Psoas muscle (tissue), 8 donors: ENCODE measurements at places on chromosomes 5 and 9.
A peak's percentile ranks its signal among the peaks of the same experiment; 100 is the strongest.

- no peak overlapping the region for H3K4me3 ChIP-seq
- H3K27me3 ChIP-seq, result no peaks in the 10 kb centered on the region
- H3K4me1 ChIP-seq, result no peaks in the 10 kb centered on the region
- DNase-seq, result no peak
Measured at GRCh38 chr9:3271581-3271980, 254.2 kb downstream of the RFX3 start.

DNA sequence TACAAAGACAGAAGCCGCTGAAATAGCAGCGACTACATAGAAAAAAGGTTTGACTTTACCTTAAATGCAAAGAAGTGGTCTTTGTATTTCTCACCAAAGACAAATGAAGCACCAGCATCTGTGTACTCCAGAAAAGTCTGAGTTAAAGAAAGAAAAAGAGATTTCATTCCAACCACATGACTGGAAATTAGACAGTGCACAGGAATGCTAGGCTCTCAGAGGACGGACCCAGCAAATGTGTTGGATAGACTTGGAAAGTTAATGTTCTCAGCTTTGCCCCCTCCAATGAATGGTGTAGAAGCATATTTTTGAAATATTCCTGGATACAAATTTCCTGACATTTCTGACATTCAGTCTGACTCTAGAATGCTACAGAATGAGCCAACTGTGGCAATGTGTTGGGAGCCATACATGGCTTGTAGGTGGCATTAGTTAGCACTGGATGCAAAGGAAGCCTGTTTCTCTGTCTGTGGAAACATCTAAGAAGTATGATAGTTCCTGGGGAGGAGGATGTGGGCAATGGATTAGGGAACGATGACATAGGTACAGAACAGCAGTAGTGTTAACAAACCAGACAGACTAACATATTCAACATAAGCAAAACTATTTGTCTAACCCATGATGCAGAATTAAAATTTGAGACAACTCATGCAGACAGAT is 43.3 kb downstream of the SLC28A3 start:
- H3K27me3 ChIP-seq, result no peaks in the 10 kb centered on the region
- H3K36me3 ChIP-seq, result no peaks in the 10 kb centered on the region
- H3K27ac ChIP-seq, result no peak overlapping the region
- H3K4me3 ChIP-seq, result no peak overlapping the region
- no peaks in the 10 kb centered on the region for H3K4me1 ChIP-seq
- DNase-seq, result no peak

- no peak for DNase-seq
- no peaks in the 10 kb centered on the region for H3K4me1 ChIP-seq
- no peak overlapping the region for H3K27ac ChIP-seq
- no peaks in the 10 kb centered on the region for H3K36me3 ChIP-seq
Measured at GRCh38 chr5:40080191-40080590, 599.5 kb upstream of the PTGER4 start.

DNA sequence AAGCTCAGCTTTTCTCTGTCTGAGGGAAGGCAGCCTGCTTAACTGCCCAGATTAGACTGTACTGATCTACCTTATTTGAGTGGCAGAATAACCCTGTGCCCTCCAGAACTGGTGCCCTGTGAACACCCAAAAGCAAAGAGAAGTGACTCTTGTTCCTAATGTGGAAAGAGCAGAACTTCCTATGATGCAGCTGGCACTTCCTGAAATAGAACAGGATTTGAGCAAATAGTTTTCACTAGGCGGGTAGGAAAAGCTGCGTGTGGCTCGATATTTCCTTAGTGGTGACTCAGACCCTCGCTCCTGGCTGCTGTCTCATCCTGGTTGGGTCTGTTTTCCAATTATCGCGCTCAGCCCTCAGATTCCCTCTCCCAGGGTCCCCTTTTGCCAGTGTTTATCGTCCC is 89.9 kb downstream of the SH3TC2 start:
- no peaks in the 10 kb centered on the region for H3K36me3 ChIP-seq
- peak overlapping the region; percentile 28 for H3K4me3 ChIP-seq
- H3K27me3 ChIP-seq, result no peaks in the 10 kb centered on the region

DNA sequence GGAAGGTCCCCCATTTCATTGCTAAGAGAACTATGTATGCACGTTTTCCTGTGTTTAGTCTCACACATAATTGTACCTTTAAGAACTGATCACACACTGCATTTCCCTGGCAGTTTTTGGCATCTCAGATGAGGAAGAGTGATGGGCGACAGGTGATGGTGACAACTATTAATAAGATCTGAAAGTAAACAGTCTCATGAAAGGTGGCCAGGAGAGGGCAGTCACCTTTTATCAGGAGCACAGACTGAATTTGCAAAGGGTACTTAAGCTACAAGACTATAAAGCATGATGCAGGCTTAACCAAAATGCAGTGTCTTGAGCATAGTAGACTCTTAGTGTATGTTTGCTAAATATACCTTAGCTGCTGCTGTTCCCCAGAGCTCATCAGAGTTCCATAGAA is 91.5 kb downstream of the GHR start:
- no peak for DNase-seq
- no peaks in the 10 kb centered on the region for H3K36me3 ChIP-seq
- H3K27me3 ChIP-seq, result no peaks in the 10 kb centered on the region
- H3K4me1 ChIP-seq, result peaks cover 61% of the 10 kb centered on the region

GRCh38 chr5:171931163-171931562 is 75.3 kb downstream of the FBXW11 start:
- H3K27ac ChIP-seq, result no peak overlapping the region
- H3K4me3 ChIP-seq, result no peak overlapping the region
- no peaks in the 10 kb centered on the region for H3K36me3 ChIP-seq

DNA sequence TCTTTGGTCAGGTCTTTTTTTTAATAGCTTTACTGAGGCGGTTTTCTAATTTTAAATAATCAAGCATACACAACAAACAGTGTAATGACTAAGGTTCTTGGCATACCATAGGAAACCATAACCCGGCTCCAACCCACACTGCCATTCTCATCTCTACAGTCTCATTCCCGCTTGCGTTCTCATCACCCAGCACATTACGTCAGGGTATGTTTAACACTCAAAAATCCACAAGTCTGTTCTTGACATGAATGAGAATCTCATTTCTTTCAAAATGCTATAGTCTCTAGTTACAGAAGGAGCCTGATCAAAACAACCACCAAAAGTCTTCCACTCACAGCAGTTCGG is 505 bp downstream of the C5orf34 start:
- no peaks in the 10 kb centered on the region for H3K36me3 ChIP-seq
- no peaks in the 10 kb centered on the region for H3K27me3 ChIP-seq
- DNase-seq, result no peak
- H3K4me1 ChIP-seq, result peaks cover 10% of the 10 kb centered on the region
- H3K4me3 ChIP-seq, result peak overlapping the region; percentile 68

DNA sequence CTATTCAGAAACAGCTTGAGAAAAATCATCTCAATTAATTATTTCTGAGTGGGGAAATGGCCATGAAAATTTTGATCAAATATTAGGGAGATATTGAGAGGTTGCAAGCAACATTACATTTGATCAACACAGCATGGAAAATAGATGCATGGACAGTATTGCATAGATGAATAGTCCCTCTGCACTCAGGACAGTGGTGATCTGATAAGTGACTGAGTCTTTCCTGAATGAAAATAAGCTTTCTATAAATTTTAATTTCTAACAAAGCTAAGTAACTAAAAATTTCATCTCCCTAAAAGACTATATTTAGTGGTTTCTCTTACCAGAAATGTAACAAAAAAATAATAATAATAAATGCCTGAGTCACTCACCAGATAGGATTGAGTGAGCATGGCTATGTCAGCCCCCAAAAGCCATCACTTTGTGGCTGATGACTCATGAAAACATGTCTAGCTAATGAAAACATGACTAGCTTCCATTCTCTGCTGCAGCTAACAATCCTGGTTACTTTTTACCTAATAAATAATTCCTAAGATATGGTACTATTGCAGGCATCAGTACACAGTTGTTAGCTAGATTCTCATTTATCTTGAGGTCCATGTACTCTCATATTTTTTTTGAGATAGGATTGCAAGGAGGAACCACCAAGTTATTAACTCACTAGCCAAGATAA is 1294.8 kb upstream of the ACO1 start:
- H3K4me1 ChIP-seq, result no peaks in the 10 kb centered on the region
- H3K36me3 ChIP-seq, result no peaks in the 10 kb centered on the region
- H3K27me3 ChIP-seq, result no peaks in the 10 kb centered on the region

GRCh38 chr5:156328766-156329165 is 1.8 kb downstream of the SGCD start:
- peaks cover 43% of the 10 kb centered on the region for H3K4me1 ChIP-seq
- no peaks in the 10 kb centered on the region for H3K36me3 ChIP-seq
- DNase-seq, result no peak
- H3K27me3 ChIP-seq, result no peaks in the 10 kb centered on the region

DNA sequence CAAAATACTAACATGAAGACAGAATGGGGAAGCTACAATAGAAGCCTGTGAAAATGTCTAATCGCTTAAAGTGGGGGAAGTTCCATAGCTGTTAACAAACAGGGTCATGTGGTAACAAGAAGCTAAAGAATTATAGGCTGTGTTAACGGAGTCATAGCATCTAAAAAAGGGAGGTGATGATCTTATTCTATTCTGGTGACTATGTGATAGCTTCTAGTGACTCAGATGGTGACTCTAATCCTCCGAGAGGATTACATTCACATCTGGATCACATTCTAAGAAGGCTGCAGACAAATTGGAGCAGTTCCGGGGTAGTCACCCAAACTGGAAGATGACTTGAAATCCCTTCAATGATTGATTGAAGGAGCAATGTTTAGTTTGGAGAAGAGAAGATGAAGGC is 142.1 kb downstream of the LIFR start:
- no peaks in the 10 kb centered on the region for H3K36me3 ChIP-seq
- DNase-seq, result no peak
- H3K27ac ChIP-seq, result no peak overlapping the region
